ENCODE measurements at places on chromosomes 2 and 18.

DNA sequence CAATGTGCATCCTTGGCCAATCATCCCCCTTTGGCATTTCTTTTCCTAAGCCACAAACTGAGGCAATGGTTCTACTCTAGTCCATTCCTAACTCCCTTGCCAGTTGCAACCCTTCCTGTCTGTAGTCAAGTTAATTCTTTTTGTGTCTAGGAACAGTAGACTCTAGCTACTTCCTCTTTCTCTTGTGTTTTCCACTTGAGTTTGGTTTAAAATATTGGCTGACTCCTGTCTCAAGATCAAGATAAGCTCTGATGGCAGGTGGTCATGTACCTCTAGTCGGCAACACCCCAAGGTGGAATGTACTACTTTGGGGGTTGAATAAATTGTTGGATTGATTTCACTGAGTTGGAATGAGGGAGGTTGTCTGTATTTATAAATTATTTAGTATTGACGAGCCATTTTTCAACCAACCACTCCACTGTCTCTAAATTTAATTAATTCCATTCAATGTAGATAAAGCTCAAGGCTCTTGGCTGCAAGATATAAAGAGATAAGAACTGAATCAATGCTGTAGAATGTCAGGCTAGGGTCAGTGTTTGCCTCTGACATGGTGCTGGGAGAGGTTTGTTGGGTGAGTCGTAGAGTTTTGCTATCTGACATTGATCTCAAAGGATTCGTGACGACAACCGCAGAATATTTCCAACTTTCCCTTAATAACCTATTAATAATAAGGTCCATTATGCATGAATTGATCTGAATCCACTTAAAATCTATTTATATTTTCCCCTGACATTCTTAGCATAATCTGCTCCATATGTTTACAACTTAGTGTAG is 188.7 kb upstream of the APCDD1 start:
- no peak for DNase-seq

DNA sequence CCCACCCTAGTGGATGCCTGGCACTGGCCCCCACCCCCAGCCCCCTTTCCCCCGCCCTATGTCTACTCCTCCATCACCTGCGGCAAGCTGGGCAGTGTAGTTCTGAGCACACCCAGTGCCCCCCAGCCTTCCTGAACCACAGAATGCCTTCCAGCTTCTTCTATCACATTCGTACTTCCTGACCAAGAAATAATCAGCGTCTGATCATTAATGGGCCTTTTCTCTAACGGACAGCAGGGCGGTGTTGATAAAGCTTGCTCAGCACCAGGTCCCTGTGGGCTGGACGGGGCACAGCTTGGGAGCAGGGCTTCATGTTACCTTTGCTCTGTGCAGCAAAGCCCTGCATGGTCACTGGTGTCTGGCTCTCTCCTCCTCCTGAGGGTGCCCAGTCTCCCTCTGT is 15.4 kb downstream of the UXS1 start:
- no peak for DNase-seq

DNA sequence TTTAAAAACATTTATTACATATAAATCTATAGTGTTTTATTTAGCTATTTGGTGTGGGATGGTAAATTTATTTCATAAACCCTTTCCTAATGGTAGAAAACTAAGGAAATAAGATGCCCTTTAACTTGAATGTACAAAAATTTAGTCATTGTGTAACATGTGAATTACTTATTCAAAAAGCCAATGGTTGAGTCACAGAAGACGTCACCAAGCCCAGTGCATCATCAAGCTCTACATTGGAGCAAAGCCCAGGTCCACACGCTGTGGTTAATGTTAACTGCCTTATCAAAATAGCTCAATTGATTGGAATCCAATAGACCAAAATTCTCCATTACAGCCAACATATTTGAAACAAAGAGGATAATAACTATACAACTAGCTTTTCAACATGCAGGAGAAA is 145.5 kb upstream of the LYPD1 start:
- no peak for DNase-seq

- no peak for DNase-seq
Measured at GRCh38 chr2:26144953-26145680, 27.8 kb upstream of the GAREM2 start.

GRCh38 chr2:47203995-47204394 is 48.9 kb upstream of the STPG4 start:
- DNase-seq: no peak

DNA sequence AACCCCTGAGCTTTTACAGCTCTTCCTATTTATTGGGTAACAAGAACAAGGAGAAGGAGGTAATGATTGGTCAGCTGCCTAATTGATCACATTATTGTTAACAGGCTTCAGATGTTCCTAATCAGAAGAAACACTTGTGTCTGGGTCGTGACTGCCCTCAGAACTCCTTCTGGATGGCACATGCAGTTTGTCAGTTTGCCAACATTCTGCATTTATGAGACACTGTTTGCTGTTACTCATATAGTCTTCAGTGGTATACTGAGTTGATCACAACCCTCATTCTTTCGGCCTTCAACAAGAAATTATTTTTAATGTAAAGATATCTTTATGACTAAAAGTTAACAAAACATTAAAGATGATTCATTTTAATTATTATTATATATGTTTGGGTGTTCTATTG is 95.7 kb upstream of the DOCK10 start:
- no peak for DNase-seq

DNA sequence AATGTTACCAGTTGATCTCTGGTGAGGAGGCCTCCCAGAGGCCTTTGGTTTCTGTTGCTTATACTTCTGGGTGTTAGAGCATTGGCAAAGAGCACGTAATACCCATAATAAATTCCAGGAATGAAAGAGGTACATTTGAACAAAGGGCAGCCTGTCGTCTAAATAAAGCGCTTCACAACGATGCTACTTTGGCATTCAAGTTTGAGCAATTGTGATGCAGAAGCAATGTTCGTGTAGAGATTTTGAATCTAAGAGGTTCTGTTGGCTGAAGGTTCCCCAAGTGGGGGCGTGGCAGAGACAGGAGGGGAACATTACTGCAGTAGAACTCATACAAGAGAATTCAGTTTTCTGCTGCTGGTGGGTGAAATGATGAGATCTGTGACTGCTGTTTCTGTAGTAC is 27.8 kb downstream of the ZNF532 start:
- no peak for DNase-seq

DNA sequence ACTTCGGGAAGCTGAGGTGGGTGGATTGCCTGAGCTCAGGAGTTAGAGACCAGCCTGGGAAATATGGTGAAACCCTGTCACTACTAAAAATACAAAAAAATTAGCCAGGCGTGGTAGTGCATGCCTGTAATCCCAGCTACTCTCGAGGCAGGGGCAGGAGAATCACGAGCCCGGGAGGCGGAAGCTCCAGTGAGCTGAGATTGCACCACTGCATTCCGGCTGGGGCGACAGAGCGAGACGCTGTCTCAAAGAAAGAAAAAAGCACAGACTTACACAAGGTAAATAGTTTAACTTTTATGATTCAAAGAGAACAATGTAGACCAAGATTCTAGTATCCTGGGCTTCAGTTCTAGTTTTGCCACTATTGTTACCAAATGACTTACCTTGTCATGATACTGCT is 37.4 kb downstream of the NCKAP1 start:
- no peak for DNase-seq
